Choroid plexus epithelial cell (primary cell): ENCODE measurements at places on chromosomes 7 and 10.

- peak; percentile 55 for DNase-seq
Observed at GRCh38 chr10:31759124-31759798, 169.4 kb downstream of the ARHGAP12 start.

GRCh38 chr7:19009241-19009935 is 108.0 kb downstream of the TWIST1 start:
- DNase-seq, result peak; percentile 74

- DNase-seq, result no peak
Observed at GRCh38 chr7:41573443-41573842, 129.4 kb downstream of the INHBA start.

DNA sequence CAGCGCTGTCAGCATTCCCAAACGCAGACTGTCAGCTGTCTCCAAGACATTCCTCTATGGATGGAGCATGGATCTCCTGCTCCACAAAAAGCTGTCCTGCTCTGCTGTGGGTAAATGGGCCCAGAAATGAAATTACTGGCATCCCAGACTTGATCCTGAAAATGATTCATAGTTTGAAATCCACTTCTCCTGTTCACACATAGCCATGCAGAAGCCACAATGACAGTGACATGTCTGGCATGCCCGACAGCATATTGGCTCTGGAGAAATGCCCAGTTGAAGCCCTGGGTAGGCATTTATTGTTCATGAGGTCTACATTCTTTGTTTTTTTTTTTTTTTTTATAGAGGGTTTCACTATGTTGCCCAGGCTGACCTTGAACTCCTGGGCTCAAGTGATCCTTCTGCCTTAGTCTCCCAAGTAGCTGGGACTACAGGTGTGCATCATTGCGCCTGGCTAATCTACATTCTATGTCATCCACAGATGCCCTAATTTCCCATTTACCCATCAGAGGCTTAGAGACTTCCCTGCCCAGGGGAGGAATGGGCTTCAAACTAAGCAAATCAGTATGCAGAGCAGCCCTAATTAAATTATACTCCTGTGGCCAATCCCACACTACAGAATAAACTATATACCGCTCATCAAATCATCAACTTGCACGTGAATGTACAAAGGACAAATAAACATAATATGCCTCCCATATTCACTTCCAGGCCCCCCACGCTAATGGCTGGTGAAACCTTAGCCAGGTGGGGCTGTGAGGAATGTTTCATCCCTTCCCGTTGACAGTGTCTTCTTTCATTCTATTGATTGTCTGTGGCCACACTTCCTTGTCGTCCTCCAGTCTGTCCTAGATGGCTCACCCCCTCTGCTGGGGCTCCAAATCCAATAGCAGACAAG is 61.8 kb upstream of the EEPD1 start:
- no peak for DNase-seq

DNA sequence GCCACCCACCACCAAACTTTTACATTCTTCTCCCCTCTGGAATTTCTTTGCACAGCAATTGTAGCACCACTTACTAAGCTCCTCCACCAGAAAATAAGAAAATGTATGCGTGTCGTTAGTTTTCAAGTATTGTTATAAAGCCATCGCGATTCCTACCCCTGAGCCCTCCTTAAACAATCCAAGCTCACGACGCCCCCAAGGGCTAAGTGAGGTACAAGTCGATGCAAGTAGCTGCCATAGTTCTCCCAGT is 1.3 kb downstream of the FRAT2 start:
- DNase-seq, result peak; percentile 58

DNA sequence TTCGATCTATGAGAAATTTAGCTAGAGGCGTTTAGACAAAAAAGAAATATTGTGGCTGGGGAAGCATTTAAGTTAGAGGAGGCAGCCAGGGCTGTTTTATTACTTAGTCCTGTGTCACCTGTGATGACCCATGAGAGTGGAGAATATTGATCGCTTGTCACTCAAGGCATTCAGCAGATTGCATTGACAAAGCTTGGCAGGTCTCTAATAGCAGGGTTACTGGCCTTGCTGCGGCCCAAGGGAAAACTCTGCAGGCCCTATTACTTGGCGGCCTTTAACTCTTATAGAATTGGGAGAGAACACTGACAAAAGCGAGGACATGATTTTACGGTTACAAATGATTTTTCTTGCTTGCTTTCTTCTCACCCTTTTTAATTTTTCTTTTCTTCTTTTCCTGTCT is 473.5 kb downstream of the AUTS2 start:
- DNase-seq, result no peak

DNA sequence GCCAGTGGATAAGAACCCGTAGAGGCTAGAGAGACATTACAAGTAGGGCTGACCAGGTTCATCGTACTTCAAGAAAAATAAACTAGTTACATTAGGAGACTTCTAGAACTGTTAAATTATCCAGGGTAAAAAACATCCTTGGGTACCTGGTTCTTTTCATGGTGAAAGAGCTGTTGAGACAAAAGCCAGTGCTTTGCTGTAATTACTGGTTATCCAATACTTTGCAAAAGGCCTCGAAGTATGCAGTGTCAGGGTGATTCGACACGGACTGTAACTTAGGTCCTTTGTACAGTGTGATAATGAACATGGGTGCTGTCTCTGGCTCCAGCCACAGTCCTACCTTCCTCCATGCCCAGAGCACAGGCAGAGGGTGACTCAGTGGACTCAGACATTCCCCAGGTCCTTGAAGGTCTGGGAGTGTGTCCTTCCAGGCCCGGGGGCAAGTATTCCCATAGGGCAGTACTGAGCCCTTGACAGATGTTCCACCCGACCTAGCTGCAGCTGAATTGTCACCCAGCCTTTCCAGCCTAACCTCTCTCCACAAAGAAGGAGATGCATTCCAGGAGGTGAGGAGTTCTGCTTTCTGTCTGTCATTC is 123.6 kb upstream of the TMEM72 start:
- DNase-seq, result no peak

GRCh38 chr7:30080818-30081217 is 52.6 kb downstream of the PLEKHA8 start:
- DNase-seq, result no peak

GRCh38 chr7:43458330-43459018 is 124.4 kb upstream of the STK17A start:
- DNase-seq, result no peak

DNA sequence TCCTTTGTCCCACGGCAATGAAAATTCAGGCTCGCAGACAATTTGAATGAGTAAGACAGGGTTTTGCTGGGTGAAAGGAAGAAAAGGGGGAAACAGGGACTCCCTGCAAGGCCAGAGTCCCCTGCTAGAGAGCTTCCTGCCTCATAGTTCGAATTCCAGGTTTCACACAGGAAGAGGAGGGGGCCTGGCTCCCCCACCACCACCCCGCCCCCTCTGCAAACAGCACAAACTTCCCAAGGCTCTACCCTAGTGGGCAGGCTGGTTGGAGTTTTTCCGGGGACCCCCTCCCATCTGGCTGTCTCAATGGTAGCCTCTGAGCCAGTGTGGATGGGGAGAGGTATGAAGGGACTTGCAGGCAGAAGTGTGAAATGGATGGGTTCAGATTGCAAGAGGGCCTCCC is 57.4 kb upstream of the NEBL start:
- no peak for DNase-seq
